A549 (cell line): ENCODE measurements at places on chromosomes 3 and 15.

GRCh38 chr3:194298331-194299227 lies 52.5 kb downstream of the CPN2 start:
- no peak for DNase-seq

DNA sequence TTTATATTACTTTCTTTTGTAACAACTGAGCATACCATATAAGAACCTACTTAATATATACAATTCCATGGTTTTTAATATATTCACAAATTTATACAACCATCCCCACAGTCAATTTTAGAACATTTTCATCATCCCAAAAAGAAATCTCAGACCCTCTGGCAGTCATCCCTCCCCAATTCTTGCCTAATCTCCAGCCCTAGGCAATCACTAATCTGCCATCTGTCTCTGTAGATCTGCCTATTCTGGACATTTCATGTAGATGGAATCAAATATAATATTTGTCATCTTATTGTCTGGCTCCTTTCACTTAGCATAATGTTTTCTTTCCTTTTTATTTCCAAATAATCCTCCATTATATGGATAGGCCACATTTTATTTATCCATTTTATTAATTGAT lies 92.5 kb downstream of the LARS2 start:
- no peak for DNase-seq

- DNase-seq, result no peak
Observed at GRCh38 chr3:147328711-147329110, 77.6 kb downstream of the ZIC4 start.

DNA sequence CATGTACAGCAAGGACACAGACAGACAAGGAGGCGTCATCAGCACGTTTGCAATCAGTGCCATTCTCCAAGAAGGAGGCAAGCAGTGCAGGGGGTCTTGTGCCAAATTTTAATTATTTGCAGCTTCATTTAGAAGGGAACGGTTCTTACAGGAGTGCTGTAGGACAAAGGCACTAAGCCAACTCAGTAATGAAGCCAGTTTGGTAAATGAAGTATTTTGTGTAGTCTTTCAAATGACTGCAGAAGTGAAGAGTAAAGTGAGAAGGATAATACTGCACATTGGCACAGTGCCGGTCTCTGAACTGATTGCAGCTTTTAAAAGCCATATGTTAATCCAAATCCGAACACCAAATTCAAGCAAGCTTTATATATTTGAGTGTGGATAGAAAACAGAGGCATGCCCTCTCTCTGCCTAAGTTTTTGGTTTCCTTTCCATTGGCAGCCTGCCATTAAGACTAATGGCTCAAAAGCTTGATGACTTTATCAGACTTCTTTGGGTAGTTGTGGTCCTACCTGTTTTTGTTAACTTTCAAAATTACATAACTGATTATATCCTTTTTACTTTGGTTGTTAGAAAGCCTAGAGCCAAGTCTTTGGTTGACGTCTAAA lies 101.3 kb downstream of the SENP2 start:
- DNase-seq, result no peak

DNA sequence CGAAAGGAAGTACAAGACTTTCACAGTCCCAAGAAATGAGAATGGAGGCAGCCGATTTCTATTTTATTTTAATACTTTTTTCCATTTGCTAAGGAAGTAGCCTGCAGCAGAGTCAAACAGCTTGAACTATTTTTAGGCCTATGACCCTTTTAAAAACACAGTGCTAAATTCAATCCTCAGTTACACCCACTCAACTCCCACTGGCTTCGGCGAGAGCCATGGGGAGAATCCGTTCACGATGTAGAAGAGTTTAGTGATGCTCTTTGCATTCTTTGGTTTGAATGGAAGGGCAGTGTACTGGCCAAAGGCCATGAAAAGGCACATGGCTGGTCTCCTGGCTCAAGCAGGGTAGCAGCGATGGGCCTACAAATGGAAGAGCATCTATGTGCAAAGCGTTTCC lies 343.5 kb downstream of the FOXP1 start:
- DNase-seq, result no peak

- DNase-seq, result no peak
Observed at GRCh38 chr3:34842706-34843480, 796.4 kb upstream of the ARPP21 start.
